Activated T-cell treated with anti-CD3 and anti-CD28 coated beads, Interleukin-2, amount 50 U/mL, for 4 hours (primary cell): ENCODE measurements at places on chromosomes 2 and 18. TPM values are rescaled to one million over a fixed set of nuclear protein-coding genes. Genes with fewer than 3 reads are reported as not detected.

Gene SULT1C4
- total RNA-seq = not detected

Gene RFTN2
- total RNA-seq = not detected

Gene HSBP1L1
- total RNA-seq = 4.8 TPM

Gene GAL3ST2
- 0.33 TPM for total RNA-seq

Gene VWC2L
- not detected for total RNA-seq
